SW 1271 (cell line): ENCODE measurements at places on chromosomes 7 and 10.

DNA sequence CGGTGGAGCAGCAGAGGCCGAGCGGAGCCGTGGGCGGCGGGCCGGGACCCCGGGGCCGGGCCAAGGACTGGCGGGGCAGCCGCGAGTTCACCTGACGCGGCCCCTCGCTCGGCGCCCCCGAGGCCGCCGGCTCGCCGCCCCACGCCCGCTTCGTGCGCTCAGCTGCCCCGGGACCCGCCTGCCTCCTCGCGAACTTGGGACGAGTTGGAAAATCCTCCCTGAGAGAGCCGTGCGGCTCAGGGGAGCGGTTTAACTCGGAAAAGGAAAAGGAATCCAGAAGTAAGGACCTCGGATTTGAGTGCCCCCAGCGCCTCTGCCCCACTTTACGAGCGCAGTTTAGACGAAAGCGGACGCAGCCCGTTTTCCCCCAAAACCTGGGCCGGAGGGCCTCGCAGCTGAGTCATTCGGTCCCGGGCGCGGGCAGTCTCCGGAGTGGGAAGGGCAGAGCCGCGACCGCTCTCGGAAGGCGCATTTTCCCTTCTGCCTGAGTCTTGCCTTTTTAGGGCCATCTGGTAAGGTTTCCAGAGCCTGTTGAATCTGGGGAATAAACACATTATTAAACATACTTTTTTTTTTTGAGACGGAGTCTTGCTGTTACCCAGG, 744 bp downstream of the CREM start:
- DNase-seq: no peak

GRCh38 chr10:16466001-16466400, 29.2 kb downstream of the PTER start:
- DNase-seq: no peak

- DNase-seq: no peak
These were observed 32.6 kb upstream of the IL15RA start for GRCh38 chr10:6009961-6010360.

GRCh38 chr7:601595-602340, 82.1 kb upstream of the PDGFA start:
- no peak for DNase-seq
